ENCODE measurements at places on chromosomes 4 and X.

DNA sequence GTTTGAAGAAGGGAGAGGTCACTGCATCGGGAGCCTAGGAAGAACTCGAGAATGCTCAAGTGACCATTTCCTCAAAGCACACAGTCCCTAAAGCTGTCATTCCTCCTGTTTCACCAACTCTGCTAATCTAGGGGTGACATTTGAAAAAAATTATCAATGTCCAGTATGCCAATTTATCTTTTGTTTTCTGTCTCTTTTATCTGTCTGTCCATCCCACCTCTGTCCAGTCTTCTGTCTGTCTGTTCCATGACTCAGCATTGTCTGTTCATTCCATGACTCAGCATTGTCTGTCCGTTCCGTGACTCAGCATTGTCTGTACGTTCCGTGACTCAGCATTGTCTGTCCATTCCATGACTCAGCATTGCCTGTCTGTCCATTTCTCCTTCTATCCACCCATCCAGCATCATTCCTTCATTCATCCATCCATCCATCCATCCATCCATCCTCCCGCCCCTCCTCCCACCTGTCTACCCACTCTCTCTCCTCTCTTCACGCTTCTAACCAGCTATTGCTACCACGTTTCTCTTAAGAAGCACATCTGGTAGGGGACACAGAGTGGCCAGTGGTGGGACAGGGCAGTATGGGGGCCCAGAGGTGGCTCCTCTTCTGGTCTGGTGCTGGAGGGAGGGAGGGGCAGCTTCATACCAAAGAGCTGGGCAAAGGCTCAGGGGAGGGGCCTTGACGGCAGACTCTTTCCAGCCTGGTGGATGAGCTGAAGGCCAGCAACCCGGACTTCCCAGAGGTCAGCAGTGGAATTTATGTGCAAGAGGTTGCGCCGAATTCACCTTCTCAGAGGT is 34.1 kb downstream of the HTRA3 start:
- no peak for DNase-seq

DNA sequence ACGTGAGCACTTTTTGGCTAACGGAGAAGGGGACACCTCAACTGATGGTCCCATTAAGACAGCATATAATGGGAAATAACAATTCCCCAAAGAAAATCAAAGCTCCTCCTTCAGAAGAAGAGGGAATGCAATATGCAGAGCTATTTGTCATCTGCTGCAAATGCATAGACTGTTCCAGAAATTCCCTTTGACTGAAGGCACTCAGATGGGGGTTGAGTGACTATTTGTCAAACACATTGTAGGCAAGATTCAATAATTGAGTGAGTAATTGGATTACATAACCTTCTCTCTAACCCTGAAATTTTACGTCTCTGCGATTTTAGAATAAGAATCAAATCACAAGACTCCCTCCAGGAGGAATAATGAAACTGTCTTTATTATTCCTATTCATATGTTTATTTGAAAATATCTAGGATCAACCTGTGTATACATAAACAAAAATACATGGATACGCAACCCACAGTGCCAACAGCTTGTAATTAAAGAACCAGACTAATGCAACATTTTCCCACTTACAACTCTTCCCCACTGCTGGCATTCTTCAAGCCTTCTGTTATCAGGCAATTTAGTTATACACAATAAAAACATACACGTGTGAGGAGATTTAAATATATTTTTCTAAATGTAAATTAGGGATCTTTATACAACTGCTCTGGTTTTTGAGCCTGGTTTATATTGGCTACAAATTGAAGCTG is 256.6 kb downstream of the GBA3 start:
- DNase-seq, result no peak

GRCh38 chr4:74768857-74769525 is 25.3 kb downstream of the BTC start:
- DNase-seq, result peak; percentile 51

GRCh38 chr4:162061214-162061613 is 102.6 kb downstream of the FSTL5 start:
- DNase-seq, result no peak

DNA sequence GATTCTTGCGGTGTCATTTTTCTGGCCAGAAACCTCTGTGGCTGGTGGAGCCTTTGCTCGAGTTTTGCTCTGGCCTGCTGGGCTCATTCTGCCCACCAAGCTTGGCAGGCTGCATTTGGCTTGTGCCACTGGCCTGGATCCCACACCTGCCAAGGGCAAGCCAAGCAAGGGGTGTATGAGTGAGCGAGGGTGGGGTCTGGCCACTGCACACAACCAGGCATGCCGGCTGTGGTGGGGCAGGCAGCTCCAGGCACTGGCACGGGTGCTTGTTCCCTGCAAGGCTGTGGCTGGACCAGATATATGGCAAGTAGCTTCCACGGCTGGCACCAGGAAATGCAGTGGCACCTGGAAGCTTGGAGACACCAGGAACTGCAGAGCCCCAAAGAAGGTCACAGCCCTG is 68.6 kb upstream of the PPP3CA start:
- no peak for DNase-seq

DNA sequence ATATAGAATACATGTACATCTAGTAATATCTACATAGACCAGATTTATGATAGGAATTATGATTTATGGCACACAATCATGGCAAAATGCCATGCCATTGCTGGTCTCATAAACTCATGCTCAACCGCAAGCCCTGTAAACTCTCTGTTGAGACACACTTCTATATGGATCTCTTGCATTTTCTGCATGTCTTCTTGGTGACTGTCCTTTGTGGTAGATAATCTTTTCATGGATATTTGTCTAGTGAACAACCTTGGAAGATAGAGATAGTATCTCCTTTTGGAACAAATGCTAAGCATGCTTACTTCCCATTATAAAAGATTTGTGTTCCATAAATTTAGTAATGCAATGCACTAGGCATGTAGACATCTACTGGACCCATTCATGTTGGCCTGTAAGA is 328.0 kb downstream of the NAF1 start:
- no peak for DNase-seq

GRCh38 chr4:122959981-122960610 is 37.7 kb upstream of the NUDT6 start:
- no peak for DNase-seq

DNA sequence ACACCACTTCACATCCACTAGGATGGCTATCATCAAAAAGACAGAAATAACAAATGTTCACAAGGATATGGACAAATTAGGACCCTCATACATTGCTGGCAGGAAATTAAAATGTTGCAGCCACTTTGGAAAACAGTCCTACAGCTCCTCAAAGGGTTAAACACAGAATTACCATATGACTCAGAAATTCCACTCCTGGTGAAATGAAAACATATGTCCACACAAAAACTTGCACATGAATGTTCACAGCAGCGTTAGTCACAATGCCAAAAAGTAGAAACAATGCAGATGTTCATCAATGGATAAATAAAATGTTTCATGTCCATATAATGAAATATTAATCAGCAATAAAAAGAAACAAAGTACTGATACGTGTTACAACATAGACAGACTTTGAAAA is 15.1 kb downstream of the S100G start:
- DNase-seq, result no peak

DNA sequence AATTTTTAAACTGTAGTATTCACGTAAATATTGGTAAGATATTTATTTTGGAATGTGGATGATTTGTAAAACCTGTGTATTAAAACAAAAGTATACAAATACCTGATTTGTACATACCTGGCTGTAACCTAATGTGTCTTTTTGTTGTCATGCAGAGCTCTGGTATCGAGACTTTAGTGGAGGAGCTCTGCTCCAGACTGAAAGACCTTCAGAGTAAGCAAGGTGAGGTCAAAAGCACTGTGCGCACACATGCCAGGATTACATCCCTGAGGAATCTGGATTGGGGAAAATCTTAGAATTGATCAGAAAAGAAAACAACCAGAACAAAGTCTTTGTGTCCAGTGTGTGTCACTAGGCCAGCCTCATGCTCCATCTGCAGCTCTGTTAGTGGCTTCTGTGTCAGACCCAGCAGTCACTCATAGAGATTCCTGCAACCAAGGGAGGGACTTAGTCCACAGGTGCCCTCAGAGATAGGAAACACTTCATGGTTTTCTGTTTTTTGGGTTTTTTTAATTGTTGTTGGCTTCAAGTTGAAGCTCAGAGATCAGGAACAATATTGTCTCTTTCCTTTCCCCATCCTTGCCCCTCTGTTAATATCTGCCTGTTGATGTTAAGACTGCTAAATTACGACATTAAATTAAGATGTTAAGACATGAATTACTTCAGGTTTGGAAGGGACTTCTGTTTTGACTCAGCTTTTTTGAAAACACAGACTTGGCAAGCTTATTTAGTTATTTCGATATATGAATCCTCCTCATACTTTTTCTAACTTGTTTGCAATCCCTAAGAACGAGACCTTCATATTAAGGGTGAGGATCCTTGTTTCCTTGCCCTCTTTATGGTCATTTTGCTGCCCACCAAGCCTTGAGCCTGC is 52.4 kb upstream of the TBC1D14 start:
- no peak for DNase-seq

DNA sequence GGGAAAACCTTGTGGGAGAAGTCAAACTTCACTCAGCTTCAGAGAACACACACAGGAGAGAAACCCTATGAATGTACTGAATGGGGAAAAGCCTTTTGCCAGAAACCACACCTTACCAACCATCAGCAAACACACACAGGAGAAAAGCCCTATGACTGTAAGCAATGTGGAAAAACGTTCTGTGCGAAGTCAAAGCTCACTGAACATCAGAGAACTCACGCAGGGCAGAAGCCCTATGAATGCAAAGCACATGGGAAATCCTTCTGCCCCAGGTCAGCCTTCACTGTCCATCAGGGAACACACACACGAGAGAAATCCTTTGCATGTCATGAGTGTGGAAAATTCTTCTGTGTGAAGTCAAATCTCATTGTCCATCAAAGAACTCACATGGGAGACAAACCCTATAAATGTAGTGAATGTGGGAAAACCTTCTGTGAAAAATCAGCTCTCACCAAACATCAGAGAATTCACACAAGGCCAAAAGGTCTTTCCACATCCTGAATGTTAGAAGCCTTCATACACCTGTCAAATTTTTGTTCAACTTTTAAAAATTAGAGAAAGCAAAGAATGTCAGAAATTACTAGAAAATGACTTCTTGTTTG is 199.4 kb downstream of the SMIM20 start:
- DNase-seq, result no peak

GRCh38 chrX:1023676-1024075 is 188.8 kb downstream of the CRLF2 start:
- DNase-seq, result no peak

DNA sequence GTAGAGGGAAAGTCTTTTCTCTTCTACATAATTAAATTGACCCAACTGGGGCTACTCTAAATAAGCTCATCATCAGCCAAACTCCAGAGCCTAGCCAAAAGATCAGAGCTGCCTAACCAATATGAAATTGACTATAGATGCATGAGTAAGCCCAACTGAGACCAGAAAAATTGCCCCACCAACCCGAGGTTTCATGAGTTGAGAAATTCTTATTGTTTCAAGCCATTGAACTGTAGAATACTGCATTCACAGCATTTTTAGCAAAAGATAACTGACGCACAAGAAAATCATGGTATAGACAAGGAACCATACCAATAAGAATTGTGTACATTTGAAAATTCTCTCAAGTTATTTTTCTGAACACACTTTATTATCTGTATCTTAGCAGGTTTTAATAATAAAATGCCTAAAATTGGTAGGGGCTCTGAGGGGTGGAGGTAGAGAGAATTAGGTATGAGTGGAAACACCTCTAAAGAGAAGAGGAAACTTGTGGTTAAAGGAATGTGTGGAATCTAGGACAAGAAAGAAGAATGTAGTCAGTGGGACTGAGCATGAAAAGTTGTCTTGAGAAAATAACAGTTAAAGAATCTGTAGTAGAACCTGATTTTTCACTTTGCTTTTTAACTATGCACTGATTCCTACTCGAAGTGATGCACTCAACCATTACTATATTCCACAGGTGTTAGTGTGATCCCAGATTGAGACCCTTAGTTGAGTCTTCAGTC is 200.9 kb upstream of the PPP1R2C start:
- DNase-seq, result no peak

- no peak for DNase-seq
Observed at GRCh38 chrX:151393514-151393913, 3.5 kb upstream of the VMA21 start.

DNA sequence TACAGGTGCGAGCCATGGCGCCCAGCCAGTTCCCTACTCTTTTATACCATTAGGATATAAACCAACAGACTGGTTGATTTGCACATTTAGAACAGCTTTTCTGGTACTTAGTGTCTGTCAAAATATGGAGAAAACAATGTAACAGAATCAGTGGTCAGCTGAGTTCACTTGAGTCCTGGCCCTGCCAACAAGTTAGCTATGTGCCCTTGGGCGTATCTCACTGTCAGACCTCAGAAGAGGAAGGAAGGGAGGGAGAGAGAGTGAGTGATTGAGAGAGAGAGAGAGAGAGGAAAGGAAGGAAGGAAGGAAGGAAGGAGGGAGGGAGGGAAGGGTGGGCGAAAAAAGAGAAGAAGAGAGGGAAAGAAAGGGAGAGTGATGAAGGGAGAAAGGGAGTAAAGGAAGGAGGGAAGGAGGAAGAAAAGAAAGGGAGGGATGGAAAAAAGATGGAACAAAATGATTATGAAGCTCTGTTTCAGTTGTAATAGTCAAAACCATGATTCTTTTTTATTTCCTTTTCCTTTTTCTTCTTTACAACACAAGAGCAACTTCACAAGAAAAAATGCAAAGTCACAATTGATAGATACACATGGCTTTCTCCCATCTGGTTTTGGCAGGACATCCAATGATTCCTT is 55.7 kb upstream of the PDGFRA start:
- no peak for DNase-seq

GRCh38 chrX:108993909-108994308 is 257.5 kb upstream of the IRS4 start:
- DNase-seq, result no peak

DNA sequence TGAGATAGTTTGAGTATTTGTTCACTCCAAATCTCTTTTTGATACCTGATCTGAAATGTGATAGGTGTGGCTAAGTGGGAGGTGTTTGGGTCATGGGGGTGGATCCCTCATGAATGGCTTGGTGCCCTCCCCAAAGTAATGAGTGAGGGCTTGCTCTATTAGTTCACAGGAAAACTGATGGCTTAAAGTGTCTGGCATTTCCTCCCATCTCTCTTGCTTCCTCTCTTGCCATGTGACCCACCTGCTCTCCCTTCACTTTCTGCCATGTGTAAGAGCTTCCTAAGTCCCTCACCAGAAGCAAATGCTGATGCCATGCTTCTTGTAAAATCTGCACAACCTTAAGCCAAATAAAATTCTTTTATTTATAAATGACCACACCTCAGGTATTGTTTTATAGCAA is 61.1 kb downstream of the MAD2L1 start:
- DNase-seq, result no peak

DNA sequence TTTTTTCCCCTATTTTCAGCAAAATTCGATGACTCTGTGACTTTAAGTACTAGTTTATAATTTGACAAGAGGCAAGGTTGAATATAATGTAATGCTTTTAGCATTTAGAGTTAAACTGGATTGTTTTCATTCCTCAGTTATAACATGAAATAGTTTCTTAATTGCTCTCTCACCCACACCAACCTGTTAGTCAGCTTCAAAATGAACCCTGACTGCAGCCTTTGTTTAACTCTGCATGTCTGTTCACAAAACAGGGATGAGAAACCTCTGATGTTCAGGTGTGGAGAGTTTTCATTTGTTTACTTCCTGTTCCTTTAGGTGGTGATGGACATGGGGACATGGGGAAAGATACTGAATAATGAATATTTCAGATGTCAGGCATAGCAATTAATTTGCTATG is 49.9 kb upstream of the MND1 start:
- DNase-seq, result no peak

All from mucosa of gallbladder (tissue), 1 donor.